ENCODE measurements at places on chromosomes 6 and 20.

- DNase-seq: no peak
Measured at GRCh38 chr20:47708140-47708807, 77.0 kb downstream of the SULF2 start.

- DNase-seq: no peak
Measured at GRCh38 chr20:2000285-2000684, 6.4 kb upstream of the PDYN start.

DNA sequence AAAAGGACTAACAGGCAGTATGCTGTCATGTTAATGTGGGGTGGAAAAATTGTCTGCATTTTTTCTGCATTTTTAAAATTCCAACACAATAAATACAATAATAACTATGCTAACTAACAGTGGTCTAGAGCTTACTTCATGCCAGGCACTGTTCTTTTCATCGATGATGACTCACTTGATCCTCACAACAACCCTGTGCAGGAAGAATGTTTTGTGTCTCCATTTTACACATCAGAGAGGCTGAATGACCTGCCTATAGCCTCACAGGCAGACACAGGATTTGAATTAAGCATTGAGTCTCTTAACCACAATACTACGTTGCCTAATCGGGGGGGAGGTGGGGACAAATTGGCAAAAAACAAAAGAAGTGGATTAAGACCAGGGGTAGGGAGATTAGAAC lies 26.9 kb upstream of the FANCE start:
- no peak for DNase-seq

DNA sequence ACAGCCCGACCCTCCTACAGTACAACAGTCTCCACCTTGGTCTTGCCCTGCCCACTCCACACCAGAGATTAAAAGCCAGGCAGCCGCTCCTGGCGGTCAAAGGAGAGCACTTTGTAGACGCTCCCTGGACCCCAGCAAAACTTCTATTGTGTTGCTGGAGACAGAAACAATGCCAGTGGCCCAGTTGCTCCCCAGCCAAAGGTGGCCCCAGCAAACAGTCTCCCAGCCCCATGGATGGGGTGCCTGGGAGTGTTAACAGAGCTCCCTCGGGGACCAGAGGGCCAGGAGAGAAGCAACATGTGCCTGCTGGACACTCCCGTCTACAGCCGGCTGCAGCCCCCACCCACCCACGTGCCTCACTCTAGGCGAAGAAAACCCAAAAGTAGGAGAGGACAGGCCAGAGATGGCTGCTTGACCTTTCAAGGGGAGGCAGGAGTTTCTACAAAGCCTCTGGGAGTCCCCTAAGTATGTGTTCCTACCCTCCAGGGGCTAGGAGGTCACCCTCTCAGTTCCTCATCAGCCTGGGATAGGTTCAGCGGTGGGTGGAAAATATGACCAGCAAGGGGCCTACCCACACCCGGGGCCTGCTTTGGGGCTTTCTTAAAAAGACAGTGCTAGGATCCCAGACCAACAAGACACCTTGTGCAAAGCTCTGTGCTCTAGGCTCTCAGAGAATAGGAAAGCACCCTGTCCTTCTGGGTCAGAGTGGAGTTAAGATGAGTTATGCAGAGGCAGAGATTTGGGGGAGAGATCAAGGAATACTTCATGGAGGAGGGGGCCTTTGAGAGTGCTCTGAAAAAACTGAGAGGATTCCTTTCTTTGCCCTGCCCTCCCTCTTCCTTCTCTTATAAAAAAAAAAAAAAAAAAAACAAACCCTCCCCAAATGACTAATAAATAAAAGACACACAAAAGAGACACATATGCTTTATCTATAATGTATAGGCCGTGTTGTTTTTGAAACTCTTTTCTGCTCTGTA lies 19.0 kb upstream of the PREX1 start:
- no peak for DNase-seq

DNA sequence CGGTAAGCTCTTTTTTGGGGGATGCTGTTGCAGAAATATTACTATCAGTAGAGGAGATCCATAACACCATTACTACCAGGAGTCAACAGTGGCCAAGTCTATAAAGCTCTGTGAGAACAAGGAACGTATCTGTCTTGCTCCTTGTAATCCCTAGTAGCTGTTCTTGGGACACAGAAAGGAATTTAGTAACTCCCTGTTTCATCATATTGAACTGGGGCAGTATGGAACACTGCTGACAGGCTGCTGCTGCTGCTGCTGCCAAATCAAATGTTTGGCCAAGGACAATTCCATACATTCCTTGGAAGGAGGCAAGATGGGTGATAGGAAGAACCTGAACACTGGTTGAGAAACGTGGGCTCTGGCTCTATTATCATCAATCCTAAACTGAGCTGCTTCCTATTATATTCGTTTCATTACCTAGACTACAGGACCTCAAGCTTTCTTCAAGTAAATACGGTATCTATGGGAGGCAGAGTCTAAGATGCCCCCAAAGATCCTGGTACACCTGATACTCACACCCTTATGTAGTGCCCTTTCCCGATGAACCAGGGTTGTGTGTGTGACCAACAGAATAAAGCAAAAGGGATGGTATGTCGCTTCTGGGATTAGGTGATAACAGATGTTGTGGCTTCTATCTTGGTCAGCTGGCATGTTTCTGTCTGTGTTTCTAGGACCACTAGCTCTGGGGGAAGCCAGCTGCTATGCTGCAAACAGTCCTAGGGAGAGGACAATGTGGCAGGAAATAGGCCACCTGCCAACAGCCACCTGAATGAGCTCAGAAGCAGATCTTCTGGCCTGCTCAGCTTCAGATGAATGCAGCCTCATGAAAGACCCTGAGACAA lies 39.5 kb downstream of the ELOVL5 start:
- no peak for DNase-seq

DNA sequence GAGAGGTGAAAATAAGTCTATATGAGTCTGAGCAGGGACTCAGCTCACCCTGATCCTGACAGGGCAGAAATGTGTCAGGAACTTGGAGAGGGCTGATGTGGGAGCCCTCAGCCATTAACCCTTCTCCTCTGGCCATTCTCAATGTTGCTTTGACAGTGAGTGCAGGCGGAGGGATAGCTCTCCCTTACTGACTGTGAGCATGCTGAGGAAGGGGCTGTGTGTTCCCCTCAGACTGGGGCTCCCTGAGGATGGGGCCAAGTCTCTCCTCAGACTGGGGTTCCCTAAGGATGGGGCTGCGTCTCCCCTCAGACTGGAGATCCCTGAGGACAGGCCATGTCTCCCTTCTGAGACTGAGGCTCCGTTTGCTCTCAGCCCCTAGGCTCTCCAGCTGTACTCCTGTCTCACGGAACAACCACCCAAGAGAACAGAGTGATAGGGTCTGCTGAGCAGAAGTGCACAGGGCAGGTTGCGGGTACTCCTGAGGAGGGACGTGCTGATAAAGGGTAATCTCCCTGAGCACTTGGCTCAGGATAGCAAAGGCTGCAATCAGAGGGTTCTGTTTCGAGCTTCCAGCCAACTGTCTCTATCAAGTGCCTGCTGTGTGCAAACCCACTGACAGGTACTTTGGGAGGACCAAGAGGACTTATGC lies 141.0 kb downstream of the MRPL14 start:
- no peak for DNase-seq

GRCh38 chr6:52410979-52411378 lies 9.2 kb upstream of the EFHC1 start:
- no peak for DNase-seq

All from testis (tissue), 5 donors.